Renal pelvis (tissue), 12 donors: ENCODE measurements at places on chromosomes 6 and 20. TPM values are rescaled to one million over a fixed set of nuclear protein-coding genes. Genes with fewer than 3 reads are reported as not detected.

GTSF1L gene
- polyA plus RNA-seq = not detected

HMGN4 gene
- polyA plus RNA-seq = 83.3 TPM

MYBL2 gene
- polyA plus RNA-seq = 33.3 TPM

SULF2 gene
- polyA plus RNA-seq = 67.5 TPM

DNA sequence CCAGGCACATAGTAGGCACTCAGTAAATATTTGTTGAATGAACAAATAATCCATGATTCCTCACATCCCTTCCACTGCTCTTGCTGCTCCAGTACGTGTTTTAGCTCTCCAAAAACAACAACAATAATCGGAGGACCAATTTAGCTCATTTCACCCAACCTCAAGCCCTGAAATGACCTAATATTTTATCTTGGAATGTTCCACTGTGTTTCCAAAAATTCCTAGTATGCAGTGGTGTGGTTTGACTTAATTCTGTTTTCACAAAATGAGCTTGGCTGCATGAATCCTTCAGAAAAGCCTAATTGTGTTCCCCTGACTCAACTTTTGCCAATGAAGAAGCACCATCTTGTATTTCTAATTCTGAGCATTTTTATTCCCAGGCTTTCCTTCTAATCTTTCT is 168.0 kb upstream of the PHACTR1 start:
- no peak for DNase-seq

DNA sequence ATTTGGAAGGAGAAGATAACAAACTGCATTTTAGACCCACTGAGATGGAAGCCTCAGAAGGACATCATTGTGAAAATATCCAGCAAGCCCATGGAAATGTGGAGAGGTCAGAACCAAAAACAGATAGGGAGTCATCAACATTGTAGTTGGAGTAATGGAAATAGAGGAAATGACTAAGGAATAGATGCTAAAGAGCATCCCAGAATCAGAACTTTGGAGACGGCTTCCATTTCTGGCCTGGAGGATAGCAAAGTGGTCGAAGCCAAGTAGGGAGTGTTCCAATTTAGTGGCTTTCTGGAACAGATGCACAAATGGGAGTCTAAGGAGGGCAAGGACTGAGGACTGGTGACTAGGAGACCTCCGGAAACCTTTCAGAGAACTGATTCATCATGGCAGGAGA is 3.6 kb downstream of the BEND6 start:
- DNase-seq = no peak

- DNase-seq = peak; percentile 58
Observed at GRCh38 chr6:151239603-151240035, at the start of gene AKAP12. Gene AKAP12, plus strand, starts transcription at chr6:151239967. Its CDS starts 596 bp downstream, at chr6:151240563.

GRCh38 chr6:16088409-16088808 is 40.5 kb upstream of the MYLIP start:
- no peak for DNase-seq

DNA sequence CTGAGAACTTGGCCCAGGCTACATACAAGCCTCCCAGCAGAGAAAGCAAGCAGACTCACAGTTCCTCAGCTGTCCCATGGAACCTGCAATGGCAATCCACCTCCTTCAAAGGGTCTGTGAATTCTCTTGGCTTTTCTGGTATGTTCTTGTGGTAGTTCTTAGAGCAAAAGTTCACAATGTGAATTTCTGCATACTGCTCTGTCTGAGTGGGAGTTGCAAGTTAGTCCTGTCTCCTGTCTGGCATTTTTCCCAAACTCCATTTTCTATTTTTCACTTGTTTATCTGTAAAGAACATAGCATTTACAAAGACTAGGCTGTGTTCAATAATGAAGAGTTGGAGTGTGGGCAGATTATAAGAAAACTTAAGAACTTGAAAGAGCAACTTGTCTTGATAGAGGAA is 269.9 kb downstream of the BCKDHB start:
- no peak for DNase-seq

DNA sequence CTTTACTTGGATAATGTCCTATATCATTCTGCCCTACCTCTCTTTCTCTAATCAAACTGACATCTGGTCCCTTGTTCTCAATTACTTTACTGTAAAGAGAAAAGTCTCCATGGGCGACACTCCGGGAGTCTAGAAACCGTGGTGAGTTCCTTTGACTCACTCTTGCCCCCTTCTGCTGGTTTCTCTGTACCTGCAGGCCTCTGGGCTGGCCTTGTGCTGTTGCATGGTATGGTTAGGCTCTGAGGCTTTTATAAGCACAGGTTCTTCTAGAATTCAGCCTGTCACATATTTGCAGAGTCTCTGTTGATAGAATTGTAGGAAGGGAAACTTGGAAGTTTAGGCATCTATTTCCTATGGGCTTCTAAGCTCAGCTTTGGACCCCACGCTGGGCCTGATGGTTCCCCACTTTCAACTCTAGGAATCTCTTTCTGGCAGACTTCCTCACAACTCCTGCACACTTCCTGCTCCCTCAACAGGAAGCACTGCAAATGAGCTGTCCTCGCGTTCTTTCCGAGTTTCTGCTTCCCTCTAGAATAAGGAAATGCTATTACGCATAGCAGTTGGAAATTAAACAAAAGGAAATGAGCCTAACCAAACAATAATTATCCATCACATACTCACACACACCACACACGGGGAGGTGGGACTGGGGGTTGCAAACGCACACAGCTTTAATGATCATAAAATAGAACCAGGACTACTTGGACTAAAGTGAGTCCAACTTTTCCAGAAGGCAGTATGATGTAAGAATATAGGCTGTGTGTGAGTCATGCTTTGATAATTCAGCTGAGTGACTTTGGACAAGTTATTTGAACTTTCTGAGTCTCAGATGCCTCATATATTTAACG is 683.3 kb downstream of the QKI start:
- no peak for DNase-seq

DNA sequence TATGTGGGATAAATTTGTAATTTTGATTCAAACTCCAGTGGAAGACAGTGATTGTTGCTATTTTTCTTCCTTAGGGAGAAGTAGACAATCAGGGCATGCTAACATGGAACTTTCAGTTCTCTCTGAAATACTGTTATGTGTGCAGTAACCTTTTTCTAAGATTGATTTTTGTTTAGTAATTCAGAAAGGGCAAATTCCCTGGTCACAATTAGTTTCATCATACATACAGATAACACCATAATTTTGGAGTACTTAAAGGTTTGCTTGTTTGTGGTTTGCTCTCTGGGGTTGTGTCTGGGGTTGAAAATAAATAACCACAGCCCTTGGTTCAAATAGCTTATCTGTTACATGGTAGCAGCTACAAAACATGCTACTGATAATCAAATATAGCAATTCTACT is 34.4 kb downstream of the ADGRG6 start:
- no peak for DNase-seq

DNA sequence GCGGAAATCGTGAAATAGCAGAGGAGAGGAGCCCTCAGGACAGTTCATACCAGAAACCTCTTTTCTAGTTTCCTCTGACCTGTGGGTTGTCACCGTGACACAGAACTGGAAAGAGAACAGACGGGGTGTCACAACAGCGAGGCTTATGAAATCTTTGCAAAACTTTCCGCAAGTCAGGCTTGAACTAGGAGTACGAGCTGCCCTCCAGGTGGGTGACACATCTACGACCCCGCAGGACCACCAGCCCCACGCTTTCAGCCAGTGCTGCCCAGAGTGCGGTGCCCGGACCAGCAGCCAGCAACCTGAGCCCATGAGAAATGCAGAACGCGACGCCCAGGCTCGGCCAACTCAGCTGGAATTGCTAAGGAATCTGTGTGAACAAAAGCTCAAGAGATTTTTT is 30.8 kb downstream of the WRNIP1 start:
- DNase-seq = no peak

DNA sequence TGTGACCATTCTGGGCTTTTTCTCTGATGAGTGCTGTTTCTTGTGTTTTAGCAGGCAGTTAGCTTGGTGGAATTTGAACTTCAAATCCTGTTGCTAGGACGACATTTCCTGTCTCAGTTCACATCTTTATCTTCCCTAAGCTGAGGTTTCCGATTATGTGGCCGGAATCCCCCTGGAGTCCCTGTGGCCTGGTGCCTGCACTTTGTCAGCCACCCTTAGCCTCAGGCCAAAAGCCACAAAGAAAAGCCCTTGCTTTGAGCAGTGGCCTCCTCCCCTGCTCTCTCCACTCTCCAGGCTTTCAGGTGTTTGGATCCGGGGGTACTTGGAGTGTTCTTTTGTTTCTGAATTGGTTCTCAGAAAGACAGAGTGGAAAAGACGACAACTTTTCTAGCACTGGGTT is 59.9 kb upstream of the PMEPA1 start:
- DNase-seq = no peak

GRCh38 chr6:27672113-27672799 is 199.4 kb upstream of the ZNF184 start:
- no peak for DNase-seq

DNA sequence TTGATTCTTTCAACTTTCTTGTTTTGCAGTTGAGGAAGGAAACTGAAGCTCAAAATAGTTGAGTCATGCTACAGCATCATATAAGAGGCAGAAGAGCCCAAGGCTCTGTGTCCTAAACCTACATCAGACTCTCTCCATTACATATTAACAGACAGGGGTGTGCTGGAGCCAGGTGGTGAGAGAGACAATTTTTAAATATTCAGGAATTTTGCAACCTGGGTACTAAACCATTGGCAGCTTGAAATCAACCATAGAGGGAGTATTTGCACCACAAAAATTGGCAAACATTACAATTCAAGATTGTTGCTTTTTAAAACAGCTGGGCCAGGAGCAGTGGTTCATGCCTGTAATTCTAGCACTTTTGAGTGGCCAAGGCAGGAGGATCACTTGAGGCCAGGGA is 65.8 kb upstream of the SOX4 start:
- DNase-seq = no peak

GRCh38 chr6:166613027-166613426 is 14.0 kb downstream of the RPS6KA2 start:
- peak; percentile 31 for DNase-seq

GRCh38 chr20:10976051-10976450 is 302.3 kb upstream of the JAG1 start:
- DNase-seq = no peak

- DNase-seq = no peak
Observed at GRCh38 chr6:131015025-131015591, 47.9 kb downstream of the EPB41L2 start.
